Uterus (tissue), 4 donors: ENCODE measurements at places on chromosomes 13 and 19. TPM values are rescaled to one million over a fixed set of nuclear protein-coding genes. Genes with fewer than 3 reads are reported as not detected.
A peak's percentile ranks its signal among the peaks of the same experiment; 100 is the strongest.

GRCh38 chr19:46411925-46412649, 1.3 kb downstream of the CCDC8 start:
- H3K4me1 ChIP-seq = no peaks in the 10 kb centered on the region
- no peak for DNase-seq
- peak overlapping the region; percentile 47 for H3K4me3 ChIP-seq
- H3K27me3 ChIP-seq = no peaks in the 10 kb centered on the region
- no peaks in the 10 kb centered on the region for H3K36me3 ChIP-seq

DNA sequence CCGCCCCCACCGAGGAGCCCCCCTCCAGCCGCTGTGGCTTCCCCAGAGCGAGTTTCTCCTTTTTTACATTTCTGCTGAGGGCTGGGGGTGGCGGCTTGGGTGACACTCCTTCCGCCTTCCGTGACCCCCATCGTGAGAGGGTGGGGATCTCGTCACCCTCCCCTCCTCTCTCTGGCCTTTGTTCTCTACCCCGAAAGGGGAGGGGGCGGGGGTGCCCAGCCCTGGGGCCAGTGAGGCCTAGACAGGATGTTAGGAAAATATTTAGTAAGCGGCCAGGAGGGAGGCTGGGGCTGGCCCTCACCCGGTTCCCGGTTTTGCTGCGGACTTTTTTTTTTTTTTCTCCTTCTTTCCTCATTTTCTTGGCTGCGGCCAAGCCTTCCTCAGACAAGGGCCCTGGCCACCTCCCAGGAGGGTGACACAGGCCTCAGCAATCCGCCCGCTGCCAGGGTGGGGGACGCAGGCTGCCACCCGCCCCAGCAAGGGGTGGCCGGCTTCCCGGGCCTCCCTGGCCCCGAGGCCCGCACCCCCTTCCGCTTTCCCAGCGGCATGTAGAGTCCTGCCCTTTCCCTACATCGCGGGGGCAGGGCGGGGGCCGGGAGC, 3.9 kb downstream of the MIDN start:
- no peaks in the 10 kb centered on the region for H3K36me3 ChIP-seq
- no peak for DNase-seq
- H3K27me3 ChIP-seq = no peaks in the 10 kb centered on the region
- H3K27ac ChIP-seq = peak overlapping the region; percentile 96
- peak overlapping the region; percentile 70 for H3K4me3 ChIP-seq

GRCh38 chr19:17687857-17688784, at the start of gene UNC13A:
TSS of gene UNC13A (minus strand) at chr19:17688354. CDS start at chr19:17688199, 155 bp downstream.
- H3K27me3 ChIP-seq = no peaks in the 10 kb centered on the region
- no peak within 1 kb of the TSS for H3K4me3 ChIP-seq
- no peaks in the 10 kb centered on the region for H3K36me3 ChIP-seq
- no peak for DNase-seq
- H3K4me1 ChIP-seq = no peaks in the 10 kb centered on the region

- no peaks in the 10 kb centered on the region for H3K36me3 ChIP-seq
- no peaks in the 10 kb centered on the region for H3K4me1 ChIP-seq
- no peak overlapping the region for H3K4me3 ChIP-seq
- H3K27ac ChIP-seq = no peak overlapping the region
- no peaks in the 10 kb centered on the region for H3K27me3 ChIP-seq
- DNase-seq = no peak
These were observed 85.6 kb downstream of the KL start for GRCh38 chr13:33101835-33102234.

- no peaks in the 10 kb centered on the region for H3K4me1 ChIP-seq
- no peaks in the 10 kb centered on the region for H3K36me3 ChIP-seq
- DNase-seq = no peak
- H3K27me3 ChIP-seq = no peaks in the 10 kb centered on the region
- peak overlapping the region; percentile 98 for H3K27ac ChIP-seq
These were observed 2.0 kb downstream of the LRCH1 start for GRCh38 chr13:46554951-46555350.

Gene ZNF223
- 17.6 TPM for total RNA-seq

Gene OR7E24
- total RNA-seq = not detected

Gene DGKH
- 50.0 TPM for total RNA-seq
